Ecto neural progenitor cell (in vitro differentiated cells): ENCODE measurements at places on chromosomes 7 and 10.
A peak's percentile ranks its signal among the peaks of the same experiment; 100 is the strongest.

DNA sequence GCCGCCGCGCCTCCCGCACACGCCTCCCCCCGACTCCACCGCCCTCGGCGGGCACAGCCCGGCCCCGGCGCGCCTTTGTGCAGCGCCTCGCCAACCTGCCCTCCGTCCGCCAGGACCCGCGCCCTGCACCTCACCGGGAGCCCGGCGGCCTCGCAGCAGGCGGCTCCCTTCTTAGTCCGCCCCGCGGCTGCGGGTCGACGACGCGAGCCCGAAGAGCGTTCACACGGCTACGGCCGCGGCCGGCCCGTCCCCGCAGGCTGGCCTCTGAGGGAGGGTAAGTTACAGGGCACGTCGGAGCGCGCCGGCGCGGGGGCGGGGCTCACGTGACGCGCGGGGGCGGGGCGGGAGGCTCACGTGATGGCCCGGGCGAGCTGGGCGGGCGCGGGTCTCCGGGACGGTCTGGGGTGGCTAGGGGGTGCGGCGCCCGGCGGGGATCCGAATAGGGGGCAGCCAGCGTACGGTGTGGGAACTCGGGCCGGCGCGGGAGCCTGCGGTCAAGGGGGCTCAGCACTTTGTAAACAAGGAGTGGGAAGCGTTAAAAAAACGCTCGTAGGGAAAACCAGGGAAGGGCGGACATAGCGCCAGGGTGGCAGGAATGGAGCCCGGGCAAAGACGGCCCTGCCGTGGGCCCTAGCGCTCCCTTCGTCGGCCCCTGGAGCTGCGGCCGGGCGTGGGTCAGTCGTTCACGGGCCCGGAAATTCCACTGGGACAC, at the start of gene ARHGAP12:
Gene ARHGAP12 (minus strand): TSS at position 283 of the 712 bp plus-strand sequence. CDS start 19,976 bp downstream, outside the sequence.
- DNase-seq: peak; percentile 97

GRCh38 chr7:6168477-6168868, 104.0 kb downstream of the CYTH3 start:
- DNase-seq: no peak

- DNase-seq: no peak
Observed at GRCh38 chr10:124265391-124265745, 153.4 kb downstream of the OAT start.

- DNase-seq: no peak
Observed at GRCh38 chr10:3624367-3624766, 160.6 kb downstream of the KLF6 start.

DNA sequence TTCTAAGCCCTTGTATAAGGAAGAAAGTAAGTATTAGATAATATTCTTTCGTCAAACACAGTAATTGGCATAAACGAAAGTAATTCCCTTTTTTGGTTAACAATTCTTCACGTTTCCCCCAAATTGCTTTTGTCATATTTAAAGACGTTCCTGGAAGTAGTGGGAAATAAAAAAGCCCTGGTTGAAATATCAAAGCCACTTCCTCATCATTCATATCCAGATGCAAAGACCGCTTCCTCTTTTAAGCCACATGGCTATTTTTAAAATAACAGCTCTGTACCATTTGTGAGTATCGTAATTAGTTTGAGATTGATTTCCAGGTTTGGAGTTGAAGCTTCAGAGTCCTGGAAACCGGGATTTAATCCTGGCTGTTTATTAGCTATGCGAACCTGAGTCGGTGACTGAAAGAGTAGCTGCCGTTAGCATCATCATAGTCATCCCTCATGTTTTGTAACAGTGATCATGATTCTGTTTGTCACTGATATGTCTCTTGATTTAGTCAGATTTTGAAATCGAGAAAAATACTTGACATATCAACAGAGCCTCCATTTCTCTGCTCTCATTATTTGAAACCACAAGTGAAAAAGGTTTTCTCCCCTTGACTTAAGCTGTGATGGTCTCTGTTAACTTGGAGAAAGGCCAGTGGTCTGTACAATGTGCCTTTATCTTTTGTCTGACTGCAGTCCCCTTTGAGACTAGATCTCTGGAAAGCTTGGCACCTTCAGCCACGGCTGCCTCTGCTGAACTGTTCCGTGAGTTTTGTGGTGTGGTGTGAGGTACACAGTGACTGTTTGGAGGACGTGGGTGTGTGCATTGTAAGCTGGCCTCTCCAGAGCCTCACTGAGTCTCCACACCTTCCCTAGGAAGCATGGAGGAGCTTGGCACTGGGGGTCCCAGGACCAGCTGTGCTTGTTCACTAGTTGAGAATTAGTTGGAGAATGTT, 18.1 kb downstream of the OPTN start:
- no peak for DNase-seq

- DNase-seq: peak; percentile 27
Observed at GRCh38 chr10:129771576-129771975, 192.5 kb downstream of the EBF3 start.

DNA sequence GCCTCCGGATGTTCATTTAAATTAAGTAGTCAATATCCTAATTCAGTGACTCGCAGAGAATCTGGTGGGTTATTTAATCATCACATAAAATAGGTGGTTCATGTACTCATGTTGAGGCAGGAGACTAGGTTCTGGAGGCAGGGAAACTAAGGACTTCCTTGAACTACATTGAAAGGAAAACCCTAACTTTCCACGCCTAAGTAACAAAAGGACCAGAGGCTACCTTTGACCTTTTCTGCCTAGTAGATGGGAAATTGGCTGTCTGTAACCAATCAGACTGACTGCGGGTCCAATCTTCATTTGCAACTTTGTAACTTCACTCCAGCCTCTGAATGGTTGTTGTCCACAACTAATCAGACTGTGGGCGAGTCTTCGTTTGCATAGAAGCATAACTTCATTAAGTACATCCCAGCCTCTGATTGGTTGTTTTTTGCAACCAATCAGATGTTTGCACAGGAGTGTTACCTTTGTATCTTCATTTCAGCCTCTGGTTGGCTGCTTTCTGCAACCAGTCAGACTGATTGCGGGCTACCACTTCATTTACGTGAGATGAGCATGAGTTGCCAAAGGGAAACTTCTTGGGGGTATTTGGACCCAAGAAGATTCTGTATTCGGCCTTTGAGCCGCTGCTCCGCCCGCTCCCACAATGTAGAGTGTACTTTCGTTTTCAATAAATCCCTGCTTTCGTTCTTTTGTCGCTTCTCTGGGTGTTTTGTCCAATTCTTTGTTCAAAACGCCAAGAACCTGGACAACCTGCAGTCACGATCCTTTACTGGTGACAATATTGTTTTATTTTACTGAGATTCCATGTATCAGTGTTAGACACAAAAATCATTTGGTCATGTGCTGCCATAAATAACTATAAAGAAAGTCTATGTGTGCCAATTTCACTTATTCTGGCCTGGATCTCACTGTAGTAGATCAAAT, 1.7 kb upstream of the ST7 start:
- no peak for DNase-seq

GRCh38 chr10:98463976-98464754, 17.4 kb upstream of the HPS1 start:
- no peak for DNase-seq

DNA sequence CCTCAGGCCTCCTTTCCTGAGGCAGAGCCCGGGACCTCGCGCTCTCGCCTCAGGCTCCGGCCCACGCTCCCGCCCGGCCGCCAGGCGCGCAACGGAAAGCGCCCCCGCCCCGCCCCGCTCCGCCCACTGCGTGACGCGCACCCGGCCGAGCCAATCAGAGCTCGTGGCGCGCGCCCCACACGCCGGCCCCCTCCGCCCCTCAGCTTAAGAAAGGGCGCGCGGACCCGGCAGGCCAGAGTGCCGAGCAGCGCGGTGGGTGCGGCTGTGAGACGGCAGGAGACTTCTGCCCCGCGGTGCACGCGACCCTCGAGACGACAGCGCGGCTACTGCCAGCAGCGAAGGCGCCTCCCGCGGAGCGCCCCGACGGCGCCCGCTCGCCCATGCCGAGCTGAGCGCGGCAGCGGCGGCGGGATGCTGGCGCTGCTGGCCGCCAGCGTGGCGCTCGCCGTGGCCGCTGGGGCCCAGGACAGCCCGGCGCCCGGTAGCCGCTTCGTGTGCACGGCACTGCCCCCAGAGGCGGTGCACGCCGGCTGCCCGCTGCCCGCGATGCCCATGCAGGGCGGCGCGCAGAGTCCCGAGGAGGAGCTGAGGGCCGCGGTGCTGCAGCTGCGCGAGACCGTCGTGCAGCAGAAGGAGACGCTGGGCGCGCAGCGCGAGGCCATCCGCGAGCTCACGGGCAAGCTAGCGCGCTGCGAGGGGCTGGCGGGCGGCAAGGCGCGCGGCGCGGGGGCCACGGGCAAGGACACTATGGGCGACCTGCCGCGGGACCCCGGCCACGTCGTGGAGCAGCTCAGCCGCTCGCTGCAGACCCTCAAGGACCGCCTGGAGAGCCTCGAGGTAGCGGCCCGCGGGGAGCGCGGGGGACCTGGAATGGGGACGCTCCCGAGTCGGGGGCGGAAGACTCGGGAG, at the start of gene NPTX2:
Gene NPTX2 (plus strand): TSS at position 235 of the 909 bp plus-strand sequence. CDS start 177 bp downstream, at position 412.
- DNase-seq: peak; percentile 92

- DNase-seq: no peak
Observed at GRCh38 chr7:68209486-68209885, 1212.9 kb downstream of the TYW1 start.

GRCh38 chr7:121180436-121181063, 148.2 kb upstream of the WNT16 start:
- DNase-seq: no peak

DNA sequence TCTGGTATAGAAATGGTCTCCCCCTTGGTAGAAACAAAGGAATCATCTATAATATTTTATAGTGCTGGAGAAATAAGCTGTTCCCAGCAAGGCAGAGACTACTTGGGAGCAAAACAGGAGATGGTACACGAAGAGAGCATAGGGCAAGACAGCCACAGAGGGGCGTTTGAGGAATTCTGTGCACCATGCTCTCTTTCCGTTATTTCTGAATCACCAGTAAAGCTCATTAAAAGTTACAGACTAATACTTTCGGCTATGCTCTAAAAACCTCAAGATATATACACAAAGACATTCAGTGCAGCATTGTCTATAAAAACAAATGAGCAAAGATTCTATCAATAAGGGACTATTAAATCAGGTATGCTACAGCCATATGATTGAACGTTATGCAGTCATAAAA, 68.5 kb upstream of the FHIP2A start:
- DNase-seq: no peak

DNA sequence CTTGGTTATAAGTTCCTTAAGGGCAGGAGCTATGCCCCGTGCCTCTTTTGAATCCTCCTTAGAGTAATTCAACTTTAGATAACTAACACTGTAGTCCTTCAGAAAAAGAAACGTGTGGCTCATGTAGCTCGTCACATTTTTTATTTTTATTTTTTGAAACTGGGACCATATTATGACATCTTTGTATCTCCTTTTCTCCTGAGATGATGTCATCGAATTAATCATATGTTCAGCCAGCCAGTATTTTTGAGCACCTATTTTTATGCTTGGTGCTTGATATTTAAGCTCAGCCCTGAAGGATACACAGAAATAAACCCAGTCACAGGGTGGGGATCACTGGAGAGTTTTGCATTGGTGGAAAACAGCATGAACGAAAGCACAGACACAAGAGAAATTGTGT, 22.6 kb upstream of the CELF2 start:
- DNase-seq: no peak

DNA sequence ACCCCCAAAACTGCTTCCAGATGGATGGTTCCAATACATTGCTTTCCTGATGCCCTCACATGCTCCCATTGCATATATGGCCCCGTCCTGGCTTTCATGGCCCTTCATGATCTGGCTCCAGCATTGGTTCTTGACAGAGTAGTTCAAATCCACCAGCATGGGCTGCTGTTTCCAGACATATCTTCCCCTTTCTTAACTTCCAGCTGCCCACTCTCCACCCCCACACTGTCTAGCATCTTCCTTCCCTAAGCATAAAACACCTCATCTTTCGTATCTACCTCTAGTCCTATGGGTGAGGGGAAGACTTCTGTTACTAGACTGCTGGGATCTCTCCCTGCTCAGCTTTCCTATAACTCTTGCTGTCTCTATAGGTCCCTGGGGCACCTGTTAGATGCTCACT, 13.2 kb upstream of the GOLGA7B start:
- no peak for DNase-seq

DNA sequence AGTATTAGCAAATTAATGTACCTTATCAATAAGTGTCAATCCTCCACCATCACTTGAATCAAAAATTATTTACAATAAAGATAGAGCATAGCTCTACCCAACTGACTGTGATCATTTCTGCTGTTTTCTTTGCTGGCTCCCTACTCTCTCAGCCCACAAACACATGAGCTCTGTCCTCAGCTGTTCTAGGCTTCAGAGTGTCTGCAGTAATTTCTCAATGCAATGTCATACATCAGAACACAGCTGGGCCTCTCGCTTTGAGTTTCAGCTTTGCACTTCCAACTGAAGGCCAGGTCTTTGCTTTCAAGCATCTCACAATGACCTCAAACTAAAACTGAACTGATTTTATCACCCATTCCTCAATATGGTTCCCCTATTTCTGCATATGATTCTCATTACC, 55.7 kb downstream of the RNF133 start:
- no peak for DNase-seq

DNA sequence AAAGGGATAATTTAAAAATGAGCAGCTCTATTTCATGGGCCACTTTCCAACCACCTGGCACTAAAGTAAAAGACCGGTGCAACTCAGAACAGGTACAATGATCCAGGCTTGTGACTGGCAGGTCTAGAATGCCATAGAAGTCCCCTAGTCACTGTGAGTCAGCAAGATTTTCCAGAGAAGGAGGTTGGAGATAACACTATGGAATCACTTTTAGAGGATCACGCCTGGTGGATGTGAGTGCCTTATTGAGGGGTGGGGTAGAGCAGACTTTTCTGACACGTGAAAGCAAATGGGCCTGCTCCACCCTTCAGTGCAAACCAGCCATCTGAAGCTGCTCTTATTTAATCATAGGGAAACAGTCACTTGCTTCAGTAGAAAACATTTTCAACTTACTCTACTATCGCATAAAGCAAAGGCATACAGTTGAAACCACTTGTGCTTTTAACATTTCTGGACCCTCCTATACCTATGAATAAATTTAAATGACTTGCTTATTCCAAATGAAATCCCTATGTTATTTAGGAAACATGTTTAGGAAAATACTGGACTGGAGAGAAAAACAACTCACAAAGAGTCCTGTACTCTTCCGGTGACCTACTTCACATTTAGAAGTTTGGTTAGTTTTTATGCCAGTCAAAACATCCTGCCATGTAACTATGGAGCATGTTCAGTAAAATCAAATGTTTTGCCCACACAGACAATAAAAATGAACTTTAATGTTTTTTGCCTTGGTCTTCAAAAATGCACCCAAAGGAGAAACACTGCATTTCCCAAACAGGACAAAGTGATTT, 21.5 kb upstream of the AKR1C1 start:
- DNase-seq: no peak

DNA sequence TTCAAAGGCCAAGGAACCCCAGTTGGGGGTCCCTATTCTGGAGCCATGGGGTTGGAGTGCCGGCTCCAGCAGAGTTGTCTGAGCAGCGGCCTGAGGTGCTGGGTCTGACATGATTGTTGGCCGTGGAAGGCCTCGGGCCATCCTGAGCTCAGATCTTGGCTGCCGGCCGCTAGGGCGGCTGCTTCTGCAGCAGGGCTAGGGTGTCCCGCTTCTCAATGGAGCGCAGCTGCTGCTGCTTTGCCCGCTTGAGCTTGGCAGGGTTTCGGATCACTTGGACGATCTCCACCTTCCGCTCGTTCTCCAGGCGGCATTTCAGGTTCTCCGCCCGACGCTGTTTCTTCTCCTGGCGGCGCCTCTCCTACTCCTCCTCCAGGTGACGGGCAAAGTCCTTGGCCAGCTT, 171.1 kb downstream of the HIBADH start:
- no peak for DNase-seq

- no peak for DNase-seq
Observed at GRCh38 chr7:90520484-90520883, 51.0 kb downstream of the PTTG1IP2 start.
